DMS53 (cell line): ENCODE measurements at places on chromosomes 6 and 20.

DNA sequence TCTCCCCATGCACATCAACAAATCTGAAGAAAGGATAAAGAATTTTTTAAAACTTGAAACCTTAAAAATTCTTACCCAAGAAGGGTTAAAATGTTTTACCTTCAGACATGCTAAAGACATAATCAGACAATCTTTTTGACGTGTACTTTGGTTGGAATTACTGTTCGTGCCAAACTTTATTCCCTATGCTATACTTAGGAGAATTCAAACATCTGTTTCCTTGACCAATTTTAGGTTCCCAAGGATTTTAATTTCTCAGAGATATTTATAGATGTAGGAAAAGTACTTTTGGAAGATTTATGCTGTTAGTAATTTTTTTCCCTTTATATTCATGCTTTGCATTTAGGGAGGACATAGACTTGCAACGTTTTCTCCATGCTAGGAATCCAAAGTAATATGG is 108.4 kb downstream of the AFG1L start:
- DNase-seq: no peak

DNA sequence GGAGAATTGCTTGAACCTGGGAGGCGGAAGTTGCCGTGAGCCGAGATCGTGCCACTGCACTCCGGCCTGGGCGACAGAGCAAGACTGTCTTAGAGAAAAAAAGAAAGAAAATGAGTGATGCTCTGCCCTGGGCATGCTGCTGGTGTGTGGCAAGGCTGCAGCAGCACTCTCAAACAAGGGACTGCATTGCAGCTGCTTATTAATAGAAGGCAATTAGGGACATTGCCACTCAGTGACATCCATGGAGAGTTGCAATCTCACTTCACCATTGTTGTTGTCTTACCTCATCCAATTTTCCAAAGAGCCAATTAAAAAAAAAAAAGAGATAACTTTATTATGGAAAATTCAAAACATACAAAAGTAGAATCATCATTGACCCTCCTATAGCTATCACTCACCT is 131.1 kb downstream of the LRRC1 start:
- no peak for DNase-seq

DNA sequence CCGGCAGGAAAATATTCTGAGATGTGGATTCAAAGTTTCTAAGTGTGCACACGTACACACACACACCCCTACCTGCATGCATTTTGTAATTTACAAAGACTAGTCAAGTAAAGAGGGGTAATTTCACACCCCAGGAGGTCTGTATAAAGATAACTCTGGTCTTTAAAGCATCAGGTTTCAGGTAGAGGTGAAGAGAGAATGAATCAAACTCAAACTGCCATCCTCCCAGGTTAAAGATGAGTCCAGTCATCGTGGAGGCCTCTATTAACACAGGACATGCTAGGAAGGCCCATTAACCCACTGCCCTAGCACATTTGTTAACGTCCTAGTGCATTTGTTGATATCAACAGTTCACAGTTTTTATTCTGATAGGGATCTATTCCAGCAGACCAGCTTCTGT is 3.5 kb upstream of the HLA-DRA start:
- DNase-seq: no peak

DNA sequence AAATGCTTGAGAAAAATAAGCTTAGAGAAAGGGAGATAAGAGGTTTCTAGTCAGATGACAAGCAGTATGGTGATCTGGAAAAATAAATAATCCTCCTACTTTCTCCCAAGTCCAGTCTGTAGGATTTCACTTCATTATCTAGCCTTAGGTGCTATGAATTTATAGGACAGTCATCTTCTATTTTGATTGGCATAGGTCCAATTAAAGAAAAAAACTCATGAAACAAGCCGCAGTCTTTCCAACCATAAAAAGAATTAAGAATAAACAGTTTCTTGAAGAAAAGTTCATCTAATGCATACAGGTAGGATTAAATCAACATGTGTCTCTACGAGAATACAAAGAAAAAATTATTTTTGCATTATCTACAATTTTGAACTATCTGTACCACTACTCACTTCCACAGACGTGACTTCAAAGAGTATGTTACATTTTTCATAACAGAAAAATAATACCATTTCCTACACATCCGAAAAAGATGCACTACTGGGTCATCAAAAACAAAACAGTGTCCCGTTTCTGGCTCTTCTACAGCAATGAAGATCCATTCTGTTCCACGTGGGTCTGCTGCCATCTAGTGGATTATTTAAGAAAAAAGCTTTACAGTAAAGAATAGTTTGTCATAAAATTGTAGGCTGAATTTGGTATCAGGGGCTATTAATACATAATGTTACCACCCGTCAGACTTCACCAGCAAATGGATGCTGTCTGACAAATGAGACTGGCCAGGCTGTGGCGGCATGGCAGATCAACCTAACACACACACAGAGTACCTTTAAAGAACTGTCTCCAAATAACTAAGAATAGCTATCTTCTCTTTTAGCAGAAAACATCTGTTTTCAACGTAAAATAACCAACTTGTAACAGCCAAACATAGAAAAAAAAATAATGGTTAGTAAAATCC is 28.9 kb downstream of the STX7 start:
- DNase-seq: peak; percentile 73

DNA sequence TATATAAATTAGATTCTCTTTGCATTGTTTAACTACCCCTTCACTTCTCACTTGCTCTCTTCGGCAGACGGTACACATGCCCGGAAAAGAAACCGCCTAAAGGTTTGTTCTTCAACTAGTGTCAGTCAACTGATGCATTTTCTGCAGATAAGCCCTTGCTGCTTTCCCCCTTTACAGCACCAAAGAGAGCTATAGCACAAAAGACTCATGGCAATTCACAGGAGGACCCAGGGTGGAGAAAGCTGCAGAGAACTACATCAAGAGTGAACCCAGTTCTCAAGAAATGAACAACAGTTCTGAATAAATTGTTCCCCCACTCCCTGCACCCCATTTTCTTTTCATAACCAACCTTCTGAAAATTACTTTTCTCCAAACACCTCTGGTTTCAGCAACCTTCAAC is 8.9 kb downstream of the CD164 start:
- no peak for DNase-seq

DNA sequence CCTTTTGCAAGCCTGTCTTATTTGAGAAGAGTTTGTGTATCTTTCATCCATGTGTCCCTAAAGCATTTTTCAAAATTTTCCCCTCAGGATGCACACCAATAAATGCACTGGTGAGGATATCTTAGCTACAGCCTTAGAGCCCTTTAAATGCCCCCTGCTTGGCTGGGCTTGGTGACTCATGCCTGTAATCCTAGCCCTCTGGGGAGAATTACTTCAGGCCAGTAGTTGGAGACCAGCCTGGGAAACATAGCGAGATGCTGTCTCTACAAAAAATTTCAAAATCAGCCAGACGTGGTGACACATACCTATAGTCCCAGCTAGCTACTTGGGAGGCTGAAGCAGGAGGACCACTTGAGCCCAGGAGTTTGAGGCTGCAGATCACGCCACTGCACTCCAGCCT is 33.8 kb upstream of the PLCB4 start:
- DNase-seq: no peak

GRCh38 chr6:100721256-100721655 is 159.9 kb downstream of the ASCC3 start:
- DNase-seq: no peak

- DNase-seq: peak; percentile 90
Measured at GRCh38 chr6:3913077-3913957, 64.1 kb downstream of the FAM50B start.

DNA sequence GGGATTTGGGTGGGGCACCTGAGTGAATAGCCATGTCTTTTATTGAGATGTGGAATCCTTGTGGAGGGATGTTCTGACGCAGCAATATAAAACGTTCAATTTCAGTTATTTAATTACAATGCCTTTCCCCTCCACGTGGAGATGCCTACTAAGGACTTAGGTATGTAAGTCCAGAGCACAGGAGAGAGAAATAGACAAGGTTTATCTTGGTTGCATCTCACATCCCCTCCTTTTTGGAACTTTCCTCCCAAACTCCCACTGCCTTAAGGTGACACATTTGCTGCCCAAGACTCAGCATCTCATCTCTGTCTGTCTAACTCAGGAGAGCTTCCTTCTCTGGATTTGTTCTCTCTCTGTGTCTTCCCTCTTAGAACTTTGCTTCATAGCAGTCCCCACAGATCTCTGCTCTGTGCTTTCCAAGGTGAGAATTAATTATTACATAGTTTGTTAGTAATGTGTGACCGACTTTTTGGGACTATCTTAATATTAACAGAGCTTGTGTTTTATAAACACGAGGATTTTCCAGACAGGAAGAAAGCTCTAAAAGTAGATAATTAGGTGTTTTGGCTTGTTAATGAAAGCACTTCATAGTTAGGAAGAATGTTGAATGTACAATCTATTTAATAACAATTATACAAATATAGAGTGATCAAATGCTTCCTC is 52.6 kb downstream of the COL19A1 start:
- DNase-seq: no peak

DNA sequence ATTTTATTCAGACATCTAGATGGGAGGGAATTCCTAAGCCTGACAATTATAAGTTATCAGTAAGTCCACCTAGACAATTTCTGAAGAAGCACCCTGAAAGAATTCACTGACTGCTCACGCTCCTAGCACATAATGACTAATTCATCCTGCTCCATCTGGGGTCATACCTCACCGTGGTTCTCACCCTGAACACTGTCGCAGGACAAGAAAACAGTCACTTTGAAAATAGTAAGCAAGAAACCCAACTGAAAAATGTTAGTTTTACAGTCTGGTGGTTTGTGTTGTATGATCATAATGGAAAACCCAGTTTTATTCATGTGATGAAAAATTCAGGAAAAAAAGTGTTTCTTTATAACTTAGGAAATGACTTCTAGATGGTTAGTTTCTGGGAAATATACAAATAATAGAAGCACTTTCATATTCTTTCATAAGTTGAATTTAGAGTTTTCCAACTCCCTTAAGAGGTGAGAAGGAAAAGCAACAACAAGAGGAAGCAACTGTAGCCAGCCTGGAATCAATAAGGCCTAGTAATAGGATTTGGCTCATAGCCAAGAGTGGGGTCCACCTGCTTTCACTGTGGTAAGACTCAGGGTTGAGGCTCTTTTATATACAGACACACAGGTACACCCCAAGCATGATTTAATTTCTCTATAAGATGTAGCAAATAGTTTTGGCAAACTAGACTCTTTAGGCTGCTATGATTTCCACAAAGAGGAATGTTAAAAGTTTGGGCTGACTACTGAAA is 94.1 kb downstream of the HIVEP2 start:
- no peak for DNase-seq

- DNase-seq: no peak
Measured at GRCh38 chr6:650098-650497, 6.8 kb downstream of the HUS1B start.

GRCh38 chr6:160300076-160300695 is 41.6 kb upstream of the SLC22A2 start:
- no peak for DNase-seq

- DNase-seq: no peak
Measured at GRCh38 chr6:41439524-41440418, 104.4 kb downstream of the NCR2 start.

DNA sequence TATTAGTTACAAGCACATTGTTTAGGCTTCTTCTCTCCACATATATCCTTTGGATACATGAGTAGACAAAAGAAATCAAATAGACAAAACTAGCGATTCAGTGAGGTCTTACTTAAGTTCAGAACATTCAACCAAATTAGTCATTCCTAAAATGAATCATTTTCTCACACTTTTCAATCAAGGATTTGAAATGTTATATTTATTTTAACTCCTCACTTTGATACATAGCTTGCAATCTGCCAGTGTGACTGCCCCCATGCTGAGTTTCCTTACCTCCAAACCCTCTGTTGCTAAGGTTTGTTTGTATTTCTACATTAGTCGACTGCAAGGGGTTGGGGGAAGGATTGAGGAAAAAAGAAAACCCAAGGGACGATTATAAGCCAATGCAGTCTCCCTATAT is 3.5 kb upstream of the MOXD1 start:
- no peak for DNase-seq

DNA sequence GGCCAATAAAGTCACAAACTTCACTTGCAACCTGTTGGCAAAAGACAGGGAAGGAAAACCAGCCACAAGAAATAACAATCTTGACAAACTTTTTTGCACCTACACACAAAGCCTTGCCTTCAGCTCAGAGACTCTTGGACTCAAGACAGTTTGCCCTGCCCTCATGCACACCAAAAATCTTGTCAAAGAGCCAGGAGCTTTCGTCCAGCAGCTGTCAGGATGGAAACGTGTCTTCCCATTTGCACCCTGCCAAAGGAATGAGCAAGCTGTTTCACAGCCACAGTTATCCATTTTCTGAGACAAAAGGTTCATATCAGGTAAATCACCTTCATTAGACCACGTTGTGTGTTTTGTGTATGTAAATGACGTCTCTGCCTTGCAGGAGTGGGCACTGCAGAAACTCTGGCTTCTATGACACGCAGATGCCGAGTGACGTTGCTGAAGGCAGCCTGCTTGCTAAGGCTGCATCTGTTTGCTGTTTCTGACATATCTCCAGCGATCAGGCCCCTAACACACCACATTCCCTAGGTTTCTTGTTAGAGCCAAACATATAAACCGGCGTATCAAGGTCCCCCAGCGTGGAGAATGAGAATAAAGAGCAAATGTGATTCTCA is 193.4 kb downstream of the SYNDIG1 start:
- DNase-seq: no peak

- DNase-seq: peak; percentile 70
Measured at GRCh38 chr6:160348223-160349019, at the start of gene SLC22A3. Gene SLC22A3, plus strand, starts transcription at chr6:160348378. Its CDS starts 42 bp downstream, at chr6:160348420.

GRCh38 chr20:9993137-9993536 is 41.6 kb upstream of the ANKEF1 start:
- no peak for DNase-seq

GRCh38 chr6:168741942-168742782 is 301.2 kb downstream of the SMOC2 start:
- DNase-seq: no peak
